Subcutaneous adipose tissue (tissue), 4 donors: ENCODE measurements at places on chromosomes 5 and 9. TPM values are rescaled to one million over a fixed set of nuclear protein-coding genes. Genes with fewer than 3 reads are reported as not detected.

The TAS2R1 gene
- total RNA-seq, result not detected

The FCHO2 gene
- total RNA-seq, result 92.8 TPM

The OLFM1 gene
- total RNA-seq, result 10.9 TPM

The PLGRKT gene
- total RNA-seq, result 10.2 TPM

The NIM1K gene
- not detected for total RNA-seq

The RLN2 gene
- not detected for total RNA-seq

The ARL14EPL gene
- not detected for total RNA-seq

The PHPT1 gene
- 43.9 TPM for total RNA-seq

The COL5A1 gene
- total RNA-seq, result 19.4 TPM

The EGR1 gene
- 2.6 TPM for total RNA-seq

The ADAMTSL2 gene
- 0.66 TPM for total RNA-seq

The RRAGA gene
- total RNA-seq, result 55.9 TPM

The OXCT1 gene
- 58.7 TPM for total RNA-seq

The CARTPT gene
- not detected for total RNA-seq

The TUT7 gene
- 36.4 TPM for total RNA-seq

The RASEF gene
- total RNA-seq, result not detected

The LHX2 gene
- not detected for total RNA-seq

The C5orf34 gene
- 3.4 TPM for total RNA-seq
